Naive thymus-derived CD4-positive, alpha-beta T cell (primary cell): ENCODE measurements at places on chromosomes 4 and X. TPM values are rescaled to one million over a fixed set of nuclear protein-coding genes. Genes with fewer than 3 reads are reported as not detected.

DNA sequence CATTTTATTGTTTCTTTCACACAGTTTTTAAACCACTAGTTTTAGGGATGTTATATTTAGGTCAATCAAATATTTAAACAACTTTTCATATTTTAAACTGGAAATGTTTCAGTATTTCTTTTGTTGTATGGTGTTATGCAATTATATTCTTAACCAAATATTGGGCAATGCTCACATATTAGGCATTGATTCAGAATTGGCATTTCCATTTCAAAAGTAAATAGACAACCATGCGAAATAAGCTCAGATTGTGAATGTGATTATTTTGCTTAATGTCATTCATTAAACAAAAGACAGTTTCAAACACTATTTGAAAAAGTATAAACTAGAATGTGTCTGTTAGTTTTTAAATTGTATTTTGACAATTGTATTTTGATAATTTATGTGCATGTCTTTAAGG, 36.9 kb downstream of the ARAP2 start:
- H3K4me3 ChIP-seq, result no peak overlapping the region
- no peaks in the 10 kb centered on the region for H3K27me3 ChIP-seq
- peaks cover 5% of the 10 kb centered on the region for H3K4me1 ChIP-seq
- no peak for DNase-seq

GRCh38 chr4:64784125-64784524, 374.9 kb upstream of the TECRL start:
- H3K36me3 ChIP-seq, result no peaks in the 10 kb centered on the region
- H3K4me1 ChIP-seq, result no peaks in the 10 kb centered on the region
- H3K27ac ChIP-seq, result no peak overlapping the region
- no peaks in the 10 kb centered on the region for H3K27me3 ChIP-seq
- H3K4me3 ChIP-seq, result no peak overlapping the region

DNA sequence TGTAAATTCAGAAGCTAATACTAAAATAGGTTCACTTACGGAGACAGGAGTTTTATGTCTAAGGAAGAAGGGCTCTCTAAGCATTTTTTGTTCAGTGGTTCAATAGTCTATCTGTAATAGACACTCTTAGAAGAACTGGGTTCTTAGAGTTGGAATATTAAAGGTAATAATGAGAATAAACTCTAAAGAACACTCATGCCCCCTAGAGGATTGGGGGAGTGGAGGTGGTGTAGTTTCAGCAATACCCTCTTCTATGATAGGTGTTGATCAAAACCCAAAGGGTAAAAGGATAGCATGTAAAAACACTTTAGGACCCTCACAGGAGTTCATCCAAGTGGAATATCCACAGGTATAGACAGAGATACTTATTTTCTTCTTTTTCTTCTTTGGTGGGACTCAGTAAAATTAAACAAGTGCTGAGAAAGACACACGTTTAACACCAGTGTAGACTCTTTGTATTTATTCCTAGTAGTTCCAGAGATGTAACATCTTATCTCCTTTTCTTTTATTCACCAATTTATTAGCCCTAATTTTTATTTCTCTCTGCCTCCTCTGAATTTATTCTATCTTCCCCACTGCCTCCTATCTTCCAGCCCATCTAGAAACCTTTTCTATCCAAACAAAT, 25.7 kb upstream of the MND1 start:
- no peak overlapping the region for H3K27ac ChIP-seq
- H3K4me3 ChIP-seq, result no peak overlapping the region
- DNase-seq, result no peak

GRCh38 chr4:80295826-80296225, 29.4 kb downstream of the FGF5 start:
- no peaks in the 10 kb centered on the region for H3K4me1 ChIP-seq
- H3K4me3 ChIP-seq, result no peak overlapping the region
- no peak for DNase-seq
- H3K27me3 ChIP-seq, result peaks cover 5% of the 10 kb centered on the region
- H3K27ac ChIP-seq, result no peak overlapping the region

DNA sequence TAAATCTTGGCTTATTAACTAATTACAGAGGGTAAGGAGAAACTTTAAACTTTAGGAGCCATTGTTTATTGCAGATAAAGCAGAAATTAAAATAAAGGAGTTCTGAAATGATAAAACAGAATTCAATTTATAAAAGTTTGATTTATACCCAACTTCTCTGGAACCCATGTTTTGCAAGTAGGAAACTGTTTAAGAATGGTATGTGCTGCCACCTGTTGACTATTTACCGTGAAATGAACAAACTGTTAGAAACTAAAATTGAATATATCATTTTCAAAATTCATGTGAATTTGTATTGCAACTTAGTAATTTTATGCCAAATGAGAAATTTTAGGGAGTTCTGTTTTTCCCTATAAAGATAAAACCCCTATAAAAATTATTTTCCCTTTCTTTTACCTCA, 11.0 kb upstream of the TBC1D8B start:
- no peaks in the 10 kb centered on the region for H3K36me3 ChIP-seq
- H3K4me1 ChIP-seq, result no peaks in the 10 kb centered on the region
- peak; percentile 1 for DNase-seq
- H3K4me3 ChIP-seq, result no peak overlapping the region

GRCh38 chrX:125205133-125205917, 114.3 kb upstream of the TEX13C start:
- H3K27me3 ChIP-seq, result no peaks in the 10 kb centered on the region
- no peak for DNase-seq
- H3K36me3 ChIP-seq, result no peaks in the 10 kb centered on the region
- peak overlapping the region; percentile 41 for H3K4me3 ChIP-seq

- no peak overlapping the region for H3K4me3 ChIP-seq
- no peak overlapping the region for H3K27ac ChIP-seq
- no peak for DNase-seq
- H3K36me3 ChIP-seq, result no peaks in the 10 kb centered on the region
- H3K4me1 ChIP-seq, result no peaks in the 10 kb centered on the region
Measured at GRCh38 chr4:139153411-139154133, 23.4 kb downstream of the ELF2 start.

DNA sequence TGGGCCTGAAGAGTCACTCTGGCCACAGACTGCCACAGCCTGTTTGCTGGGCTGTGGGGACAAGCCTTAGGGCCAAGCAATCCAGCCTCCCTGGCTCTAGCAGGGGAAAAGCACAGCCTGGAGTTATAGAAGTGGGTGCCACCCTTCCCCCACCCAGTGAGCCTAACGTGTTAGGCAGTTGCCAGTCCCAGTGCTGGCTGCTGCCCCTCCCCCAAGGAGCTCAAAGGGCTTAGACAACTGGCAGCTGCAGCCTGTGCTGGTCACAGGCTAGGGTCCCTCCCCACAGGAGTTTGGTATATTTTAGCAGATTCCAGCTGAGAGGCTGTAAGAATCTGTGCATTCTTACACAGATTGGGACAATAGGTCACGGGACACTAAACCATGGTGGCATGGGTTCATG, 370.3 kb upstream of the FGF16 start:
- no peak overlapping the region for H3K4me3 ChIP-seq
- H3K36me3 ChIP-seq, result no peaks in the 10 kb centered on the region
- no peak for DNase-seq
- no peak overlapping the region for H3K27ac ChIP-seq

DNA sequence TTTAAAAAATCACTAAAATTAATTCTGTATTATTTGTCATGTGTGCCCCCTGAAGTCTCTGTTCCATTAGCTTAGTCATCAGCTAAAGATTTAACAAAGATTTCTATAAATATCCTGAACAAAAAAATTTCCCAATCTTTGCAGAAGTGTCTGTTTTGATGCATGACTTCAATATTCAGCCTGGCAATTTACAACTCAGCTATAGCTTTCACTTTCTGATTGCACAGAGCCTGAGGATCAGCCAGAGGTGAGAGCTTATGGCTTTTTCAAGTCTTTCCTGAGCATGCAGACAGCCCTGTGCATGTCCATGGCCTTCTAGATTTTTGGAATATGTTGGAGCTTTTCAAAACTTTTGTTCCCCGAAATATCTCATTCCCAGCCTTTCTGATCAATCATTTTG, 420.1 kb downstream of the ZNF674 start:
- no peaks in the 10 kb centered on the region for H3K27me3 ChIP-seq
- DNase-seq, result no peak

DNA sequence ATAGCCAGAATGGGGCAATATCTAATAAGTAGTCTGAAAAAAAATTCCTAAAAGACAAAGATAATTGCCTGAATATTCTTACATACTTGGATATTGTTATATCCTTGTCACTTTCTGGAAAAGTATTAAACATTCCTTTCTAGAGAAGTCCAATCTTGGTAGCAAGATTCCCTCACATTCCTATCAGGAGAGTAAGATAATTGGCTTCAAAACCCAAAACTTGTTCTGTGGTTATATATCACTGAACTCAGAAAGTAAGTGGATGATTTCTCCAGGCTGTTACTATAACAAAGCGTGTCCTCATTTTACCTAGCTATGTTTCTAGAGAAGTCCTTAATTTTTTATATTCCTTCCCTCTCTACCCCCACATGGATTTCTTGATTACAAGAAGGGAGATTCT, 46.0 kb upstream of the TEX13A start:
- no peak for DNase-seq
- H3K36me3 ChIP-seq, result no peaks in the 10 kb centered on the region
- H3K27me3 ChIP-seq, result no peaks in the 10 kb centered on the region
- H3K27ac ChIP-seq, result no peak overlapping the region
- H3K4me1 ChIP-seq, result no peaks in the 10 kb centered on the region

Gene LRCH2
- not detected for total RNA-seq

Gene PDZD11
- total RNA-seq, result 5.9 TPM

Gene CBLL2
- not detected for total RNA-seq

Gene CFAP99
- not detected for total RNA-seq
